Stimulated activated CD8-positive, alpha-beta memory T cell treated with anti-CD3 and anti-CD28 coated beads, Interleukin-4, amount 100 ng/mL, for 4 hours (primary cell): ENCODE measurements at places on chromosomes 5 and 9.

GRCh38 chr9:125604196-125604595, 102.8 kb downstream of the MAPKAP1 start:
- DNase-seq, result no peak

DNA sequence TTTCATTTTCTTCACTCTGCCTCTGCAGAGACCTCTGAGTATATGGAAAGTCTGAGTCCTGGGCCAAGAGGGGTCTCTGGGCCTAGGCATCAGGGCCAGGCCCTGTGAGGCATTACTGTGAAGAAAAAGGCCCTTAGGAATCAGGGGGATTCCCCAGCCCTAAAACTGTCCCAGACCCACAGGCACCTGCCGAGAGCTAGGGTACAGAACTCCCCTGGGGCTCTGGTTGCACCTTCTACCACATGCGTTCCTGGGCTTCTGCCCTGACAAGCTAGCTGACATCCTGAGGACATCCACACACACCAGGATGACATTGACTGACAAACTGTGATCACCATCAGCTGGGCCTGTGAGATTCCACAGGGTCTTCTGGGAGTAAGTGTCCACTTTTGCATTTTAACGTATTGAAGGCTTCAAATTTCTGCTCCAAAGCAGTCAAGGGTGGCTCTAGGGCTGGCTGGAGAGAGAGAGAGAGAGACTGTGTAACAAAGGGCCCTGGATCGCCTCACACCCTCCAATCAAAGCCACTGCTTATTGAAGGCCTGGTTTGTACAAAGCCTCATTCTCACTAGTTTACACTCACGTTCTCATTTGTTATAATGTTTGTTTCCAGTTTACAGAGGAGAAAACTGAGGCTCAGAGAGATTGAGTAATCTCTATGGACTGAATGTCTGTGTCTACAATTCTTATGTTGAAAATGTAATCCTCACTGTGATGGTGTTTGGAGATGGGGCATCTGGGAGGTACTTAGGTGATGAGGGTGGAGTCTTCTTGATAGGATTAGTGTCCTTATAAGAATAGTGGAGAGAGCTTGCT, 45.1 kb downstream of the TGFBI start:
- DNase-seq, result no peak

- DNase-seq, result no peak
Observed at GRCh38 chr5:155307229-155307628, 293.7 kb downstream of the KIF4B start.

DNA sequence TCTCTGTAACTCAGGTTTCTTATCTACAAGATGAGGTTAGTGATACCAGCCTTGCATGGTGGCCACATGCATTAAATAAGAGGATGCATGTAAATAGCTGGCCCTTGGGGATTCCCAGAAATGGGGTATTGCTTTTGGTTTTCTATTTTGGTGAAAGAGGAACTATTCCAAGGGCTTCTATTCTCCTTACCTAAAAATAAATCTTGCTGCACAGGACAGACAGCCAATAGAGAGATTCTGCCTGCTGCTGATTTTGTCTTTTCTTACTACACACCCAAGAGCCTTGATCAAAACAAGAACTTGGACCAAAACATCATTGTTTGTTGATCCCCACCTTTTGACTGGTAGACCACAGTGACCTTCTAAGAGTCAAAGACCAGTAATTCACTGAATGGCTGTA, 161.8 kb downstream of the PJA2 start:
- DNase-seq, result no peak

DNA sequence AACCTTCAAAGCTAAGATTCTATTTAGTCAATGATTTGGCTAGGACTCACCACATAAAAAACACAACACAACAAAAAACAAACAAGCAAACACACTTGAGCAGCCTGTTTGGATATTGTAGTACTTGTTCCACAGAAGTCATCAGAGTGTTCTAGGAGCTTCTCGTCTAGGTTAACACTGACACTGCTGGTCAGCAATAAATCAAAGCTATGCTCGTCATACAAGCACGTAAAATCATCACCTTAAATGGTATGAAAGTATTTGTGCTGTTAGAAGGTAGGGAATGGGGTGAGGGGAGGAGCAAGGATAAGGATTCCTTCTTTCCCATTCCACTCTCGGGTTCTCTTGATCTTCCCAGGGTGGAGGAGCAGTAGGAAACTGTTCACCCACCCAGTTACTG, 88.0 kb downstream of the ARL15 start:
- DNase-seq, result no peak

- DNase-seq, result no peak
Observed at GRCh38 chr5:18378066-18378465, 743.8 kb downstream of the TAF11L14 start.

- no peak for DNase-seq
Observed at GRCh38 chr5:59790376-59790775, 103.2 kb downstream of the PDE4D start.

GRCh38 chr5:169860585-169860984, 119.7 kb downstream of the INSYN2B start:
- DNase-seq, result no peak

DNA sequence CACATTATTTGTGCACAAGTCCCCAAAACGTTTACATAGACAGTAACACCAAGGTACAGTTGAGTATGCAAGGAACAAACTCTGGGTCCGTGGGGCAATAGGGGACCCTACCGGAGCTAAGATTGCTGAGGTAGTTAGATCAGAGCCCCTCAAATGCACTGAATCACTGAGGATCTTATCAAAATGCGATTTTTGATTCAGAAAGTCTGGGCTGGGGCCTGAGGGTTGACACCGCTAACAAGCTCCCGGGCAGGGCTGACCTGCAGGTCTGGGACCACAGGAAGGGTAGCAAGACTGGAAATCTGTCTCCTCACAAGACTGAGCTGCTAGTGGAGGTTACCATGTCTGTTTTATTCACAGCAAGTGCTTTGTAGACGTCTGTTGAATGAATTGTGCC, 1.8 kb upstream of the IL3 start:
- DNase-seq, result no peak

DNA sequence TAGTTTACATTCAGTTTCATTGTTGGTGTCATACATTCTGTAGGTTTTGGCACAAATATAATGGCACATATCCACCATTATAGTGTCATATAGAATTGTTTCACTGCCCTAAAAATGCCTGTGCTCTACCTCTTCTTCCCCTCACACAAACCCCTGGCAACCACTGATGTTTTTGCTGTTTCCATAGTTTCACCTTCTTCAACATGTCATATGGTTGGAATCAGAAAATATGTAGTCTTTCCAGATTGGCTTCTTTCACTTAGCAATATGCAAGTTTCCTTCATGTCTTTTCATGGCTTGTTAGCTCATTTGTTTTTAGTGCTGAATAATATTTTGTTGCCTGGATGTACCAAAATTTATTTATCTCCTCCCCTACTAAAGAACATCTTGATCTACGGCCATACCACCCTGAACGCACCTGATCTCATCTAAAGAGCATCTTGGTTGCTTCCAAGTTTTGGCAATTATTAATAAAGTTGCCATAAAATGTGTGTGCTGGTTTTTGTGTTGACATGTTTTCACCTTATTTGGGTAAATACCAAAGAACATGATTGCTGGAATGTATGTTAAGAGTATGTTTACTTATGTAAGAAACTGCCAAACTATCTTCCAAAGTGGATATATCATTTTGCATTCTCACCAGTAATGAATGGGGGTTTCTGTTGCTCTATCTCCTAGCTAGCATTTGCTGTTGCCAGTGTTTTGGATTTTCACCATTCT, 17.0 kb upstream of the CDK20 start:
- DNase-seq, result no peak

GRCh38 chr9:16341177-16341576, 529.3 kb downstream of the BNC2 start:
- no peak for DNase-seq
